ENCODE measurements at places on chromosomes 2 and 18.

DNA sequence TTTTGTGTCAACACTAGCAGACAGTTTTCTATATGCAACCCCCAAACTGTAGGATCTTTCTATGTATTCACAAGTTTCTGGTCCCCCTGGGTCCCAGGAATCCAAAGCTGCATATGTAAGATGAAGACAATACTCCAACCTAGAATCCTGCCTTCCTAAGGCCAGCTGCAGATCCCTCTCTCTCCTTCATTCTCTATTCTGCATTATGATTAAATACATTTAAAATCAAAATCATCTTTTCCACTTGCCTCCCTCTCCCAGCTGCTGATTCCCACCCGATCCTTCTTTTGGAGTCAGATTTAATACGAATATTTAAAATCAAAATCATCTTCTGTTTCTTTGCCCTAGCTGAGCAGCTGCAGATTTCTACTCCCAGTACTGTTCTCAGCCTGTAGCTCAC lies 783.0 kb upstream of the ZEB2 start:
- no peak for DNase-seq

GRCh38 chr2:168443818-168444217 lies 12.3 kb upstream of the CERS6 start:
- no peak for DNase-seq

GRCh38 chr2:59868981-59869380 lies 684.5 kb downstream of the BCL11A start:
- no peak for DNase-seq

DNA sequence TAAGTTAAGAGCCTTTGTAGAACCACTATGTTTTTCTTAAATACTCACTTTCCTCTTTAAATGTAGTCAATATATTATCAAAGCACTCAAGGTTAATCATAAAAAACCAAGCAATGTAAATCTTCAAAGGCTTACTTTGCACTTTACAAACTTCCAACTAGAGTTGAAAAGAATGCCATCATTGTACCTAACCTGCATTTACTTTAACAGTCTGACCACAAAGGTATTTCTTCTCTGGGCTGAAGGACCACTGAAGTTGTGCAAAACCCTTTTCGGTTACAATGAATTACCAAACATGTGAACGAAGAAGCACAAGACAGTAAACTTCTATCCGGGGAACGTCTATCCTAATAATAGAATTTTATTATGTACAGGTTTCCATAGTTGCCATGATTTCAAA lies 3.0 kb downstream of the HNRNPLL start:
- no peak for DNase-seq

GRCh38 chr2:118622913-118623312 lies 224.5 kb downstream of the EN1 start:
- no peak for DNase-seq

Data from stimulated activated CD8-positive, alpha-beta memory T cell treated with anti-CD3 and anti-CD28 coated beads, Interleukin-4, amount 100 ng/mL, for 4 hours (primary cell).